ENCODE measurements at places on chromosomes 4 and X.

- no peak for DNase-seq
Observed at GRCh38 chrX:9789555-9789954, 3.3 kb downstream of the SHROOM2 start.

DNA sequence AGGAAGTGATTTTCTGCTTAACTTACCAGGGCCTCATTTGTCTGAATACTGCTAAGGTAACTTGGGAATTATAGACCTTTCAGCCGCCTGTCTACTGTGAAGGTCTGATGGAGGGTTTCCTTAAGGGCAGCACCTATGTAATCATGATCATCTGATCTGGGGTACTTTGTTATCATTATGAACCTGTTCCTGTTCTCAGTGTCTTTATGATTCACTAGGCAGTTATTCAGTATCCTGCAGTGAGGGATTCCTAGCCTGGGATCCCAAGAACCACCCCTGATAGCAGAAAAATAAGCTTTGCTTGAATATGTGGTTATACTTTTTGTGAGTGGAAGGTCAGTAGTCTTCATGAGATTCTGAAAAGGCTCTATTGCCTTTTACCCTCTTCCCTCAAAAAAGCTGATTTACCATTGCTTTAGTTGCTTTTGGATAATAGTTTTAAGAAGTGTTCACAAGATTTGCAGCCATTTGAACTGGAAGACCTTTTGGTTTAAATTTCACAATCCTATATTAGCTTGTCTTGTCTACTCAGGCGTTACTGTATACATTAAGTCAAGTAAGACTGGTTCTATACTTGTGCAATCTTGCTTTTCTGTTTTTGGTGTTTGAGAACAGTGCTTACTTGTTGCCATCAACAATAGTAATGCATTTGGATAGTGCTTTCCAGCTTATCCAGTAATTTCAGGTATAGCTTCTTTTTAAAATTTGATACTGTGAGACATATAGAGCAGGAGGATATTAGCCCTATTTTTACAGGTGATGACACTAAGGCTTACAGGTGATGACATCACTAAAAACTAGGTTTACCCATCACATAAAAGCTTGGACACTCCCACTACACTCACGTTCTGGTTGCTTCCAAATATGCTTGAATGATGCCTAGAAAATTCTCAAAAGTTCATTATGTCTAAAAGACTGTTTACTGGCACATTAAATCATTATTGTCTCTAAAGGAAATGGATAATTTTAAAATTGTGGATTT, 60.0 kb downstream of the FHIP1A start:
- DNase-seq, result no peak

- DNase-seq, result no peak
Observed at GRCh38 chrX:66684196-66684595, 45.3 kb upstream of the EDA2R start.

DNA sequence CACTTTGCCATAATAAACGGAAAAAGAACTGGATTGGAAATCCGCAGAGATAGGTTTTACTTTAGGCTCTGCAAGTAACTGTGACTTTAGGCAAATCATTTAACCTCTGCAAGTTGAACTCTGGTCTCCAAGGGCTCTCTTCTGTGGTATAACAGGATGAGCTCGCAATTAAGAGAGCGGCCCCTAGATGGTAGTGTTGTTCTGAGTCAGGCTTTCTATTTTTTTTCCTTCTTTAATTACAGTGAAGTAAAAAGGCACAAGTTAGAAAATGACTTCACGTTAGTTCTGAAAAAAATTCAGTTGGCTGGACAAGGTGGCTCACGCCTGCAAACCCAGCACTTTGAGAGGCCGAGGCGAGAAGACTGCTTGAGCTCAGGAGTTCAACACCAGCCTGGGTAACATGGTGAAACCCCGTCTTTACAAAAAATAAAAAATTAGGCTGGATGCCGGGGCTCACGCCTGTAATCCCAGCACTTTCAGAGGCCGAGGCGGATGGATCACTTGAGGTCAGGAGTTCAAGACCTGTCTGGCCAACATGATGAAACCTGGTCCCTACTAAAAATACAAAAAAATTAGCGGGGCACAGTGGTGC, 18.0 kb downstream of the RPS3A start:
- peak; percentile 49 for DNase-seq

GRCh38 chr4:112128452-112128851, 16.8 kb upstream of the FAM241A start:
- DNase-seq, result no peak

DNA sequence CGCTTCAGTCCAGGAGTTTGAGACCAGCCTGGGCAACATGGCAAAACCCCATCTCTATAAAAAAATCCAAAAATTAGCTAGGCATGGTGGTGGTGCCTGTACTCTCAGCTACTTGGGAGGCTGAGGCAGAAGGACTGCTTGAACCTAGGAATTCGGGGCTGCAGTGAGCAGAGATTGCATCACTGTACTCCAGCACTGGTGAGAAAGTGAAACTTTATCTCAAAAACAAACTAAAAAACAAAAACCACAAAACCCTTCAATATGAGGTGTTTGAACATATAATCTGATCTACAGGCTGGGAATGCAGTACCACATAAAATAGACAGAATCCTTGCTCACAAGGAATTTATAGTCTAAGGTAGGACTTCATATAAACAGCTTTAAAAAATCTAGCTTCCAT, 103.9 kb downstream of the PDS5A start:
- DNase-seq, result no peak

DNA sequence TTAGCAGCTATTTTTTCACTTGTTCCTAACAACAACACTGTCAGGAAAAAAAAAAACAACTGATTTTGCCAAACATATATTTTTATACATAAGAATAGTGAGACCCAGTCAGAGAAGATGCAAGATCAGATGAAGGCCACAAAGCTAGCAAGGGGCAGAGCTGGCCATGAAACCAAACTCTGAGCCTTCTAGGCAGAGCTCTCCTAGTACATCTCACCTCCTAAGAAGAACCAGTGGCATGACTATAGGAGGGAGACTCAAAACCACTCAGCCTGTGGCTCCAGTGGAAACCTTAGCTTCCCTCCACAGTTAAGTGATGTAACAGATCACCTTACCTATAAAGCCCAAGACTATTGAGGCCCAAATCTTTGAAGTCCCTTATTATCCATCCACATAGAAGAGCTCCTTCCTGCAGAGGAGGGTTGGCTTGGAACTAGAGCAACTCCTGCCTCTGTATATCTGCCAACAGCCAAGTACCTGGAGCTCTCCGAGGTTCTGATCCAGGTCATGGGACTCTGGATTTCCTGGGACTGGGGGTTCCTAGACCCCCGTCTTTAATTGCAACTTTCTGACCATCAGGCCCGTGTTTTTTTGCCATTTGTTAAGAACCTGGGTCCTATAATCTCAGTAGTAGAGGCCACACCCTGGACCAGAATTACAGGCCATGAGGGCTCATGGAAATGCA, 136.5 kb downstream of the SH3KBP1 start:
- DNase-seq, result no peak

DNA sequence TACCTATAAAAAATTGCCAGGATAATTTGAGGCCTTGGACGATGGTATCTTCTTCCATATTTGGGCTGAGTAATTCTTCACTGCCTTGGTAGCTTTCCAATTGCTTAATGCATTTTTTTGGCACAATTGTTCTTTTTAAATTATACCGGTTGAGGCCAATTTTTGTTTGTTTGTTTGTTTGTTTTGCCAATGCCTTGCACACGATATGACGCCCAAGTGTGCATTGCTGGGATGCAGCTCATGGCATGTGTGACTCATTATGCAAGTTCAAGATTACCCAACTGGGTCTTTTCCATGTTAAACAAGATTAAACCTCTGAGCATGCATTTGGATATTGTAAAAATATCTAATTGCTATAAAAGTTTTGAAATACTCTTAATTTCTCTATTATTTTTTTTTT, 71.1 kb upstream of the KCNIP4 start:
- DNase-seq, result no peak

- DNase-seq, result no peak
Observed at GRCh38 chr4:124427095-124427767, 285.3 kb downstream of the ANKRD50 start.

DNA sequence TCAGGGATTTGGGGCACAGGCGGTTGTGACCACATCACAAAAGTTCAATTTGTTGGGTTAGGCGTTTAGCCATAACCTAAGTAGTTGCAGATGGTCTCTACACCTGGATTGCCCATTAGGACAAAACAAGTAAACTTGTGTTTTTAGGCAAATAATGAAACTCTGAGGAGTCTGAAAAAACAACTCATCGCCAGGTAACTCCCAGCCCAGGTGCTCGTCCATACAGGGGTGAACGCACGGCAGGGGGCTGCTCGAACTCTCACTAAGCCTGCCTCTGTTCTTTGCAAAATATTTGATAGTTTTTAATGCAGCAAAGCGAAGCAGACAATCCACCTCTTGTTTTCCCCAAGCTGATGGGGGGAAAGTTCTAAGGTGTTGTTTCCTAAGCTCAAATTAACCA, 559 bp upstream of the RHOH start:
- DNase-seq, result no peak

GRCh38 chr4:80610845-80611677, 275.5 kb downstream of the CFAP299 start:
- DNase-seq, result peak; percentile 5

GRCh38 chr4:12770351-12770750, 713.8 kb downstream of the RAB28 start:
- no peak for DNase-seq

GRCh38 chr4:2266181-2266580, 4.3 kb upstream of the MXD4 start:
- peak; percentile 96 for DNase-seq

- no peak for DNase-seq
Observed at GRCh38 chr4:39936565-39937418, 40.9 kb downstream of the PDS5A start.

DNA sequence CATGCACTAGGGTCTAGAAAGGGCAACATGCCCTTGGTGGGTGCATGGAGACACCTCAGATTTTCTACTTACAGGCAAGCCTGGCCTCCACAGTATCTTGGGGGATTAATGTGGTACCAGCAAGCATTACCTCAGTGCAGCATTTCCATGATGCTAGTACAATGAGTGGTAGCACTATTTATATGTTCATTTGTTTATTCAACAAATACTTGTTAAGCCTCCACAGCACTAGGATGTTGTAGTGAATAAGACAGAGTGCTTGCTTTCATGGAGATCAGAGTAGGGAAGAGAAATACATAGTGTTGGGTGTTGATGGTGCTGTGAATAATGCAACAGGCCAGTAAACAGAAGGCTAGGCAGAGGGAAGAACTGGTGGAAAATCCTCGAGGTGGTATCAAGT, 133.4 kb downstream of the KLHL8 start:
- peak; percentile 24 for DNase-seq

- no peak for DNase-seq
Observed at GRCh38 chrX:13470685-13470977, 98.8 kb upstream of the EGFL6 start.

DNA sequence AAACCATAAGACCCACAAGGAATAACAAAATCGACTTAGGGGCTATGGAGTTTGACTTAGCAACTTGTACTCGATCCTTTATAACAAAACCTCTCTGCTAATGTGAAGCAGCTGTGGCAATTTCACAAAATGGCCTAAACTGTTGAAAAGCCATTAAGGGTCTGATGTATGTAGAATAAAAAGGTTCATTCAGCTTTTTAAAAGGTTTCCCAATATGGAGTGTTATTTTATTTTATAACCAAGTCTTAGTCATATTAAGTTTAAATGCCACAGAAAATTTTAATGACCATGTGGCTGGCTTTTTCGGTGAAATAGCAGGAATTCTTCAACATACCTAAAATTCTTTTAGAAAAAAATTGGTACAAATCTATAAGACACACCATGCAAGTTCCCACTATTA, 291.8 kb upstream of the HAND2 start:
- no peak for DNase-seq

- no peak for DNase-seq
Observed at GRCh38 chr4:113358784-113359183, 309.3 kb downstream of the ANK2 start.

- no peak for DNase-seq
Observed at GRCh38 chrX:118614150-118614549, 113.3 kb upstream of the IL13RA1 start.

DNA sequence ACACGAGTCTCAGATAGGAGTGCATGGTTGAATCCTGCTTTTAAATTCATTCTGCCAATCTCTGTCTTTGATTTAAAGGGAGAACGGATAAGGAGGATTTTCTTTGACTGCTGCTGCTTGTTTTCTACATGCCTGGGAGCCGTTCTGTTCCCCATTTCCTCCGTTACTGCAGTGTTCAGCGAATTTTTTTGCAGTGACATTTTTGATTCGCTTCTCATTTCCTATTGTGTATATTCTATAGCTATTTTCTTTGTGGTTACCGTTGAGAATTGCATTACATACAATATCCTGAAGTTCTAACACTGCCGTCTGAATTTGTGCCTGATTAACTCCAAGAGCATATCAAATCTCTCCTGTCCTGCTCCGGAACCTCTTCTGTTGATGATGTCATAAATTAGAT, 14.8 kb upstream of the MAEA start:
- no peak for DNase-seq

- DNase-seq, result no peak
Observed at GRCh38 chr4:139361301-139361700, 59.0 kb upstream of the NDUFC1 start.

DNA sequence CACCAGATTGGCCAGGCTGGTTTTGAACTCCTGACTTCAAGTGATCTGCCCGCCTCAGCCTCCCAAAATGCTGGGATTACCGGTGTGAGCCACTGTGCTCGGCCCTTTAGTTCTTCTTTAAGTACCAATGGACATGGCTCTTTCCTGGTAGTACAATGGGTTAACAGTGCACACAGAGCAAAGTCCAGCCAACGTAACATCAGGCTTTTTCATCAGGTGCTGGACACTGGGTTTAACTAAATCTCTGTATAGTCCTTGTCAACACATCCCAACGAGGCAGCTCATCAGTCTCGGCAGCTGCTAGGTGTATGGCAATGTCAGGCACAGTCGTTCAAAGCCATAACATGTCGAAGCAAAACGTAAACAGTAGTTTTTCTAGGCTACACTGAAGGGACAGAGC, 93.8 kb downstream of the HDAC8 start:
- DNase-seq, result no peak

GRCh38 chr4:99833756-99834155, 17.1 kb downstream of the DAPP1 start:
- DNase-seq, result no peak

GRCh38 chr4:168257768-168258167, 60.8 kb downstream of the DDX60 start:
- DNase-seq, result no peak

DNA sequence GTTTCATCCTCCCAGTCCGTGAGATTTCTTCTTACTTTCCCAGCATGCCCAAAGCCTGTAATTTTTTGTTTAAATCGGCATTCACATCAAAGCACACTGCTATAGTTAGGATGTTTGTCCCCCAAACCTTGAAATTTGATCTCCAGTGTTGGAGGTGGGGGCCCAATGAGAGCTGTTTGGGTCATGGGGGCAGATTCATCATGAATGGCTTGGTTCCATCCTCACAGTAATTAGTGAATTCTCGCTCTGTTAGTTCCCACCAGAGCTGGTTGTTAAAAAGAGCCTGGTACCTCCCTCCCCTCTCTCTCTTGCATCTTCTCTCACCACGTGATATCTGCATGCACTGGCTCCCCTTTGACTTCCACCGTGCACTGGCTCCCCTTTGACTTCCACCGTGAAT, 40.5 kb upstream of the PGRMC2 start:
- DNase-seq, result no peak

- DNase-seq, result no peak
Observed at GRCh38 chrX:49901048-49901447, 21.3 kb upstream of the CLCN5 start.

GRCh38 chrX:125378205-125378604, 58.5 kb downstream of the TEX13C start:
- no peak for DNase-seq
